ENCODE measurements at places on chromosomes 2 and 18.

- no peak for DNase-seq
Observed at GRCh38 chr2:126467367-126468054, 188.4 kb upstream of the GYPC start.

DNA sequence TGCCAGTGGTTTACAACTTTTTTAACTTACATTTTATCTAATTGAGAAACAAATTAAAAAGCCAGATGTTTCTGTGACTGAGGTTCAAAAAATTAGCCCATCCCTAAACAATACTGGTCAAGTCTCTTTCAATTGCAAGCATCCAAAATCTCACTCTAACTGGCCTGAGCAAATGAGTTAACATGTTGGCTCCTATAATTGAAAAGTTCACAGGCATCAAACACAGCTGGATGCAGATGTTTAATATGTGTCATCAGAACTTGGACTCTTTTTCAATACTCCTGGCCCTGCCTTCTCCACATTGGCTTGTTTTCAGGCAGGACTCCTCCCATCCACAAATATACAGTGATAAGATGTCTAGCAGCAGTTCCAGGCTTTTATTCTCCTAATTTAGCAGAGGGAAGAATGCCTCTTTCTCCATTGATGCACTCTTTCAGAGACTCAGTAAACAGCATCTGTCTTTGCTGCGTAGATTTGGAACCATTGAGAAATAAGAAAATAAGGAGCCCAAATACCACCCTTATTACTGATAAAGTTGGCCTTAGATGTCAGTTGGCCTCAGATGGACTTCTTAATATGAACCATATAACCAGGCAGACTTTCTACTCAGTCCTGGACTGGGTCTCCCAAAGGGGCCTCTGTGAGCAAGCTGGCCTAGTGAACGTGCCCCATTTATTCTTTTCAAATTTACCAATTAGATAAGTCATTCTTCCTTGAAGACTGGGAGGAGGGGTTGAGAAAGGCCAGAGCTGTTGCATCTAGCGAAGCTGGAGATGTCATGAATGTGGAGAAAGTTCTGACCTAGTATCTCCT lies 30.4 kb upstream of the FN1 start:
- no peak for DNase-seq

- DNase-seq = no peak
Observed at GRCh38 chr18:69865776-69866175, 81.9 kb downstream of the CD226 start.

DNA sequence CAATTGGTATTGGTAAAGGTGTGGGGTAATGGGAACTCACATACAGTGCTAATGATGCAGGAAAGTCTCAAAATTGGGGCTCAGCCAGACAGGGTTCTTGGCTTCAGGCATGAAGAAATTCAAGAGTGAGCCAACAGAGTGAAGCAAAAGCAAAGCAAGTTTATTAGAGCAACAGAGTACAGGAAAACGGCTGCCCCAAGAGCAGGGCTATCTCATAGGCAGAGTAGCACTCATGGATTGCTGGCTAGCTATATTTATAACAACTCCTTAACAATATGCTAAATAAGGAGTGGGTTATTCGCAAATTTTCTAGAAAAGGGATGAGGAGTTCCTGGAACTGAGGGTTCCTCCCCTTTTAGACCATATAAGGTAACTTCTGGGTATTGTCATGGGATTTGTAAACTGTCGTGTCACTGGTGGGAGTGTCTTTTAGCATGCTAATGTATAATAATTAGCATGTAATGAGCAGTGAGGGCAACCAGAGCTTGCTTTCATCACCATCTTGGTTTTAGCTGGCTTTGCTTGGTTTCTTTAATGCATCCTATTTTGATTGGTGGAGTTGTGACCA lies 233.8 kb upstream of the NOL4 start:
- DNase-seq = no peak

- DNase-seq = no peak
Observed at GRCh38 chr2:203330434-203330833, 2.2 kb downstream of the ABI2 start.

Data from stimulated activated CD8-positive, alpha-beta memory T cell treated with anti-CD3 and anti-CD28 coated beads, Interleukin-7, amount 100 ng/mL, for 1 hour (primary cell).